Immature natural killer cell (primary cell): ENCODE measurements at places on chromosomes 11 and 22.

DNA sequence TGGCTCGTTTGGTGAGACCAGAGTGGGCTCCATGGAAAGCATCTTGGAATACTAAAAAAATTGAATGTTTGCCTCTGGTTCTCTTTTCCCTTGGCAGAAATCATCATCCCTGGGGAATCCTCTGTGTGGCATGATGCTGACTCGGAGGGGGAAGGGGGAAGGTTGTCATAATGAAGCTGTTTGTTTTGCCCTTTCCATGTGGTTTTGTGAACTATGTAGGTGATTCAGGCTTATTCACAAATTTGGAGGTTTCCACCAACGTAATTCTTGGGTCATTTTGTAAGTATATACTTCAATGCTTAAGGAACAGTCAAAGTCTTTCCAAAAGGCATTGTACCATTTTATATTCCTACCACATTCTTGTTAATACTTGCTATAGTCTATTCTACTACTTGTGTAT, 754.0 kb upstream of the FAT3 start:
- DNase-seq = no peak

GRCh38 chr11:110409174-110409573, 20.6 kb upstream of the FDX1 start:
- DNase-seq = no peak

DNA sequence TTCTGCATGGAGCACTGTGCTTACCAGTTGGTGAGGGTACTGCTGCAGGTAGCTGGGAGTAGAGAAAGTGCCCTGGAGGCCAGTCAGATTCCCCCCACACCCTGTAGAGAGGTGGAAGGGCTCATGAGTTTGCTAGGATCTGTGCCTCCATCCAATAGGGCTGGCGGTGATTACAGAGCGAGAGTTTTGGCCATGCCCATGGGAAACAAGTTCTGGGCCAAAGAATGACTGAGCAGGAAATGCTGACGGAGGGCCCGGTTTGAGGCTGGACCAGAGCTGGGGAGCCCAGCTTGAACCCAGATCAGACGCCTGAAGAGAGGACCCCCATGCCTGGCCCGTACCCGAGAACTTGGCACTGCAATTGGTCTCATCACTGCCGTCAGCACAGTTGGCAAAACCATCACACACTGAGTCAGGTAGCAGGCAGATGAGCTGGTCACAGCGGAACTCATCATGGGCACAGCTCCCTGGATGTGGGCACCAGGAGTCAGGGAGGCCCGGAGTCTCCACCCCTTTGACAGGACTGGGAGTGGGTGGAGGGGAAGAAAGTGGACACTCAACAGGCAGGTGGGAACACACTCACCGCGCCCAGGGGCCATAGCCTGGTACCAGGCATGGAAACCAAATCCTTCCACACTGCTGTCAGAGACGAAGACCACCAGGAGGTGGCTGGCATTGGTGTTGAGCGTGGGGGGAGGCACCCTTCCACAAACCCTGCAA, 2.1 kb downstream of the MFRP start:
- no peak for DNase-seq

GRCh38 chr11:131595797-131596196, 225.4 kb downstream of the NTM start:
- no peak for DNase-seq

GRCh38 chr11:117473481-117474091, 145.9 kb downstream of the CEP164 start:
- DNase-seq = no peak

DNA sequence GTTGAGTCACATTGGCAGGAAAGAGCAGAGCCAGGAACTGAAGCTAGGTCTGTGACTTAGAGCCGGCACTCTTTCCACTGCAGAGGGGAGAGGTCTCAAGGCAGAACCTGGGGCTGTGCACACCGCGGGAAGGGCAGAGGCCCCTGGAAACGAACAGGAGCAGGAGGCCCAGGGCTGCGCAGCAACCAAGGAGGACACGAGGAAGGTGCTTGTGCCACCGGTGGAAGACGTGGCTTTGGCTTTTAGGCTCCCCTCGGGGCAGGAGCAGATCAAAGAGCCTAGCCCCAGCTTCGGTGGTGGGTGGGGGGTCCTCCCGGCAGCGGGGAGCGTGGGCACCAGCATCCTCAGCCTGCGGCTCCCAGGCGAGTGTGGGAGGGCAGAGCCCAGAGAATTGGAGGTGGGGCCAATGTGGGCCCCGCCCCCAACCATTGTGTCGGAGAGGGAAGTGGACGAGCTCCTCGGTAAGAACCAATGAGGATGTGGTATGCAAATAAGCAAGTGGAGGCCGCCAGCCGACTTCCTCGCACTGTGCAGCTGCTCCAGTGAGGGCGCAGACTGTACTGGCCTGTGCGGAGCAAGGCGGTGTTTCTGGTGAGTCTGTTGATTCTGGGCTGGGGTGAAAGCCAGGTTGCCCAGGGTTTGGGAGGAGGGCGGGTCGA, at the start of gene CCDC116:
Gene CCDC116, plus strand, starts transcription at position 524 of the 659 bp plus-strand sequence. CDS start 422 bp downstream, outside the sequence.
- DNase-seq = peak; percentile 62

GRCh38 chr11:11916981-11917399, 75.2 kb downstream of the USP47 start:
- no peak for DNase-seq
